ENCODE measurements at places on chromosomes 7 and 10. TPM values are rescaled to one million over a fixed set of nuclear protein-coding genes. Genes with fewer than 3 reads are reported as not detected.

The CDK1 gene
- 91.4 TPM for total RNA-seq

The CYP3A4 gene
- total RNA-seq: not detected

The VENTX gene
- not detected for total RNA-seq

The EPHA1 gene
- total RNA-seq: 0.66 TPM

The STEAP1 gene
- 2.4 TPM for total RNA-seq

The OR2A5 gene
- total RNA-seq: not detected

The AFAP1L2 gene
- total RNA-seq: 3.4 TPM

The PPP3CB gene
- total RNA-seq: 47.3 TPM

The VAX1 gene
- total RNA-seq: not detected

The IDI2 gene
- not detected for total RNA-seq

The UNCX gene
- total RNA-seq: not detected

The DNAH11 gene
- total RNA-seq: 2.3 TPM

The PLEKHA8 gene
- total RNA-seq: 7.1 TPM

The MTERF1 gene
- total RNA-seq: 18.4 TPM

The FAM200A gene
- total RNA-seq: 4.5 TPM

The PNLIPRP1 gene
- not detected for total RNA-seq

The ITIH2 gene
- total RNA-seq: not detected

The FAM25C gene
- total RNA-seq: not detected

The CALY gene
- total RNA-seq: 0.44 TPM

The ZNF365 gene
- not detected for total RNA-seq

The TMEM243 gene
- 39.7 TPM for total RNA-seq

The PRTFDC1 gene
- total RNA-seq: 0.27 TPM

Data from T-helper 1 cell treated with Interleukin-12 subunit alpha and Interleukin-12 subunit beta and Interleukin-4 antibody, amounts not matched to agents 30 ng/mL and 1 ng/mL, for 36 hours (primary cell).